ENCODE measurements at places on chromosomes 6 and 20.

GRCh38 chr6:54138795-54139194, 27.6 kb downstream of the MLIP start:
- DNase-seq = no peak

GRCh38 chr6:127590344-127590743, 13.4 kb downstream of the C6orf58 start:
- DNase-seq = no peak

GRCh38 chr20:54212226-54212625, 4.3 kb downstream of the PFDN4 start:
- DNase-seq = no peak

GRCh38 chr6:88301256-88301655, 135.1 kb upstream of the CNR1 start:
- no peak for DNase-seq

DNA sequence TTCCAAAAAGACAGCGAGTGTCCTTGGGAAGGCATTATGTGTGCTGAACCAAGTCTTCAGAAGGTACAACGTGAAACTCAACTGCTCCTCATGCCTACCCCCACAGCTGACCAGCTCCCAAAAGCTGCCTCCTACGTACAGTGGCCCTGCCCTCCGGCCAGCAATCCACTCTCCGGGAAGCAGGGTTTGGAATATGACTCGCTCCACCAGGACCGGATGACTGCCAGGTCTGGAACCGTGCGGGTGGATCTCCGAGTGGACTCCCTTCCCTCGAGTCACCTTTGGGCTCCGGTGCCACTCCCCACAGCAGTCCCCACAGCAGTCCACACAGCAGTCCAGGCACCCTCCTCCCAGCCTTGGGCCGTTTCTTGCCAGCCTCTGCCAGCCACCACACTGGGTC, 4.3 kb downstream of the ZBTB46 start:
- no peak for DNase-seq

DNA sequence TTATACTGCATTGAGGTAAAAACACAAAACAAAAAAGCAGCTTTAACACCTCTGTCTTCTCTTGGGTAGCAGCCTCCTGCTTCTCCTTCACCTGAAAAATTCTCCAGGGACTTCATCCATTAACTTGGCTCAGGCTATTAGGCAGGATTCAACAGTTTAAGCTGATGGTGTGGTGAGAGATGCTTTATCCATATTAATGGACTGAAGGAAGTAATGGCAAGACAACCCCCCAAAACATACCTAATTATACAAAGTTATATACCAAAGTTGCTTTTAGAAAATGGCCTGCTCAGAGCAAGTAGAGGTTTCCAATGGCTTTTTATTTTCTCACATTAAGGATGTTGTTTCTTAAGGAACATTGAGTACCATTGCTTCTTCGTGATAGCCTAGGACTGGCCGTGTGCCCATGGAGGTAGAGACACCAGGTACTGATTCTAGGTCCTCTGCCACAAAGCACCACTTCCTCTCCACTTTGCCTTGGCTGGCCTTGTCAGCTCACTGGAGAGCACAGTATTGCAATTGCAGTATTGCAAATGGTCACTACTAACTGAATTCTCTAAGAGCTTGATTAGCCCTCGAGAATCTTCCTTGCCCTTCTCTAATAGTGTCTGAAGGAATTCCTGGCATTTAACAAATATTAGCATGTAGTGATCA, 7.3 kb downstream of the EDN1 start:
- no peak for DNase-seq

- DNase-seq = no peak
Measured at GRCh38 chr6:90103056-90103800, 193.4 kb downstream of the BACH2 start.

Data from head of caudate nucleus (tissue), 42 donors.